ENCODE measurements at places on chromosomes 1 and 21.

- no peak for DNase-seq
Measured at GRCh38 chr1:2238361-2239012, 10.4 kb downstream of the SKI start.

GRCh38 chr1:188429386-188429785 lies 1600.6 kb downstream of the PLA2G4A start:
- no peak for DNase-seq

GRCh38 chr1:178487070-178487615 lies 9.6 kb downstream of the CLEC20A start:
- no peak for DNase-seq

- DNase-seq = no peak
Measured at GRCh38 chr1:225304996-225305395, 122.8 kb downstream of the LBR start.

GRCh38 chr1:33762962-33763361 lies 100.9 kb upstream of the HMGB4 start:
- no peak for DNase-seq

- DNase-seq = no peak
Measured at GRCh38 chr21:32603131-32603530, 9.0 kb downstream of the CFAP298 start.

- DNase-seq = no peak
Measured at GRCh38 chr1:234238060-234238459, 135.2 kb upstream of the COA6 start.

DNA sequence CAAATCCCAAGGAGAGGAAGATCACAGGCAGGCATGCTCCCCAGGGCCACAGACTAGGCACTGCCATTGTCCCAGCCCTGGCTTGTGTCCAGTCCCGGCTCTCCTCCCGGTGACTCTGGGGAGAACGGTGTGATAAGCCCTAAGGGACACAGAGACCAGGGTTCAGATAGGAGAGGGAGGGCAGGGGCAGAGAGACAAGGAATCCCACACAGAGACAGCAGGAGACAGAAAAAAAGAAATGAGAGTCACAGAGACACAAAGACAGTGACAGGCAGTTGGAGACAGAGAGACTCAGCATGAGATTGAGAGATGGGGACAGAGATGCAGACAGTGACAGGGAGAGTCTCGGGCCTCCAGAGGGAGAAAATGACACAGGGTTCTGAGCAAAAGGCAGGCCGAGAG lies 361 bp downstream of the INSRR start:
- no peak for DNase-seq

GRCh38 chr1:151994956-151995355 lies 1.3 kb upstream of the S100A10 start:
- DNase-seq = no peak

- DNase-seq = no peak
Measured at GRCh38 chr1:23657659-23658275, 33.8 kb upstream of the RPL11 start.

GRCh38 chr1:3352952-3353331 lies 101.5 kb upstream of the ARHGEF16 start:
- DNase-seq = no peak

DNA sequence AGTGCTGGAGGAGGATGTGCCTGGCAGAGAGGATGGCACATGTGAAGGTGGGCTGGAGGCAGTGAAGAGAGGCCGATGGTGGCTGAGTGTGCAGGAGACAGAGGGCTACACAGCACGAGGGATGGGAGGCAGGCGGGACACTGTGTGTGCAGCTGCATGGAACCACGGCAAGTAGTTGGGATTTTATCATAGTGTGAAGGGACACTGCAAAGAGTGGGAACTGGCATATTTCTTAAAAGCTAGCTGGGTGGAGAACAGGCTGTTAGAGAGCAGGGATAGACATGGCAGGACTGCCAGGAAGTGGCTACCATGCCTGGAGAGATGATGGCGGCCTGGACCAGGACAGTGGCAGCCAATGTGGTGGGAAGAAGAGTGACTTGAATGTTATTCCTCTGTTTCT lies 102.4 kb upstream of the TLR5 start:
- DNase-seq = no peak

DNA sequence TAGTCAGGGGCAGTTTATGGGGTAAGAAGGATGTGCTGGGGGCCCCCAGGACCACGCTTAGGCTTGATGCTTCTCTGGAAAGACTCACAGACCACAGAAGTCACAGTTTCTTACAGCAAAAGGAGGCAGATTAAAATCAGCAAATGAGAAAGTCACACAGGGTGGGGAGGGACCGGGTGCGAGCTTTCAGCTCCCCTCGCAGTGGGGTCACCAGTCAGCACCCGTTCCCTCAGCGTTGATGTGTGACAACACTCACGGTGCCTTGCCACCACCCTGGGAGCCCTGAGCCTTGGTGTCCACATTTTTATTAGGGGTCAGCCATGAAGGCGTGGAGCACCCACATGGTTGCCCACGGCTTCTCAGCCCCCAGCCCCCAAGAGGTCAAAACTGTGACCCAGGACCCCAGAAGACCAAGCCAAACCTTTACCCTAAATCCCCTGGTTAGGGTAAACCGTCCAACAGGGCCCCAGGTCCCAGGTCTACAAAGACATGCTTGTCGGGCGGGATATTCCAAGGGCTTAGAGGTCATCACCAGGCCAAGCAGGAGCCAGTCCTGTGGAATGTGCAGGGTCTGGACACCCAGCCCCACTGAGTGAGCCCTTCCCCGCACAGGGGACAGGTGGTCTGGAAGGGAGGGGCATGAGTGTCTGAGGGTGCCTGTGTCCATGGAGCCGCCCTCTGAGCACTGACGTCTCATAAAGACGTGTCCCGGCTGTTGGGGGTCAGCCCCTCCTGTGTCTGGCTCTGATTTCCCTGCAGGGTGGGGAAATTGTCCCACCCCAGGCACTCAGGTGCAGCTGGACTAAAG lies 64.5 kb upstream of the ABCG1 start:
- DNase-seq = no peak

Data from GM18507 (cell line).